ENCODE measurements at places on chromosomes 13 and 19.

- DNase-seq, result no peak
Observed at GRCh38 chr13:43300865-43301264, 277.5 kb downstream of the DNAJC15 start.

DNA sequence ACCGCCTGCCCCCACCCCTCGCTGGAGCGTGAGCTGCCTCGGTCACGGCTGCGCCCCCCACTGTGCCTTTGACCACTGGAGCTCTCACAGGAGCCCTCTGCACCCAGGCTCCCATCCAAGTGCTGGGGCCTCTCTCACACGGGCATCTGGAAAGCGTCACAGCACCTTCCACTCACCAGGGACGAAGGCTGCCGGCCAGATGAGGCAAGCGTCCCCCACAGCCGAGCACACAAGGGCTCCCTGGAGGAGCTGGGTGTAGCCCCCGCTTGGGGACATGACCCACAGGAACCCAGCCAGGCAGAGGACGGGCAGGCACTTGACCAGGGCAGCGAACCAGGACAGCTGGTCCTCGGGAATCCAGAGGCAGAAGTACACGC, 560 bp downstream of the TMEM86B start:
- no peak for DNase-seq

DNA sequence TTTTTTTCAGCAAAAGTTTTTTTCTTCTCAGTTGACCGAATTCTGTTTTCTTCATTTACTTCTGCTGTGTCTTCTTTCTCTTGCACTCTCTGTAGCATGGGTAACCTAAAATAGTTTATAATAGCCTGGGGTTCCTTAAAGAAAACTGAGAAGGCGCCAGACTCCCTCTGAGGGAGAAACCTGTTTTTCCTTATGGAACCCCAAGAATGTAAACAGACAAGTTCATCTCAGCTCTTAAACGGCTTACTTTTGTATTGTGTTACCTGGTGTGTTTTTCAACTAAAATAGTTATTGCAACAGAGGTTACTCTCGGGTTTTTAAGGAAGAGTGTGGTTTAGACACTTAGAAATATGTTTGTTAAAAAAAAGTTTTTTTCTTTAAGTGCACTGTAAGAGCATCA, 23.8 kb upstream of the TM9SF2 start:
- no peak for DNase-seq

- DNase-seq, result no peak
Observed at GRCh38 chr13:32025730-32026129, 5.8 kb upstream of the FRY start.

GRCh38 chr13:24183741-24184182, 23.2 kb downstream of the SPATA13 start:
- DNase-seq, result no peak

GRCh38 chr19:14073925-14074838, 1.6 kb downstream of the MISP3 start:
- DNase-seq, result no peak

GRCh38 chr19:2887391-2887914, 13.3 kb upstream of the ZNF57 start:
- no peak for DNase-seq
